Lower lobe of right lung (tissue), 2 donors: ENCODE measurements at places on chromosomes 2 and 18. TPM values are rescaled to one million over a fixed set of nuclear protein-coding genes. Genes with fewer than 3 reads are reported as not detected.
A peak's percentile ranks its signal among the peaks of the same experiment; 100 is the strongest.

MOGAT1 gene
- total RNA-seq: 3.2 TPM

FOXD4L1 gene
- 0.62 TPM for total RNA-seq

CAPG gene
- 555 TPM for total RNA-seq

DCC gene
- 4.5 TPM for total RNA-seq

NR4A2 gene
- 4.0 TPM for total RNA-seq

NOSTRIN gene
- total RNA-seq: 45.2 TPM

SPEG gene
- 6.5 TPM for total RNA-seq

VSNL1 gene
- total RNA-seq: 1.6 TPM

CD8A gene
- 5.5 TPM for total RNA-seq

CFAP53 gene
- total RNA-seq: 3.7 TPM

KLHL30 gene
- 0.71 TPM for total RNA-seq

ASB18 gene
- not detected for total RNA-seq

DNA sequence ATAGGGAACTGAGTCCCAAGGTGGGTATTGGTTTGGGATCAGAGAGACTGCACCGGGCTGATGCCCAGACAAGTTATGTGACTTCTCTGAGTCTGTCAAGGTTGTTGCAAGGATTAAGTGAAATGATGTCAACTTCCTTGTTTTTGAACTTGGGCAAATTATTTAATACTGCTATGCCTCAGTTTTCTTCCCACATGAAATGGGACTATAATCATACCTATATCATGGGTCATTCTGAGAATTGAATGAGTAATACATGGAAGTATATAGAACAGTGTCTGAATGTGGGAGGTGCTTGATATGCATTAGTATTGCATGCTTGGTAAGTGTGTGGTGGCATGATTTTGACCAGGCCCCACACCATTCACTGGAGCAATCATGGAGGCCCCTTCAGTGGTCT lies 99.0 kb downstream of the PRKCE start:
- DNase-seq: no peak

GRCh38 chr18:33697498-33697897 lies 119.5 kb downstream of the ASXL3 start:
- DNase-seq: no peak

DNA sequence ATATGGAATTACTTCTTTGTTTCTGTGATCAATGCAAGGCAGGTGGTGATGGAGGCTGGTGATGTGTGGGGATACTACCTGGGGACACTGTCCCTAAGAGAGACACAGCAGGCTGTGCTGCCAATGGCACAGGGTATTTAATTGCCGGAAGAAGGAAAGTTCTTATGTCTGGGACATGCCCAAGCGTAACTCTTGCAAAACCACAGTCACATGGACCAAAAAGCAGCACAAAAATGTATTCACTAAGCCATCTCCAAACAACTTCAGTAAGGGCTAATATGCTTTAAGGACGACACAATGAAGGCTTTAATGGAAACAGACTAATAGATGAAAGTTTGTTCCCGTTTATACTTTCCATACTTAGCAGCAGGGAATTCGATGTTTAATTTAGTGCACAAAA lies 49.7 kb upstream of the AP1S3 start:
- no peak for DNase-seq

GRCh38 chr2:176356251-176356650 lies 87.0 kb downstream of the MTX2 start:
- DNase-seq: no peak

GRCh38 chr2:128395196-128395595 lies 76.5 kb upstream of the HS6ST1 start:
- no peak for DNase-seq

- DNase-seq: no peak
Observed at GRCh38 chr18:66838340-66838987, 234.6 kb upstream of the CDH19 start.

GRCh38 chr18:48395646-48396045 lies 13.5 kb downstream of the ZBTB7C start:
- DNase-seq: no peak

DNA sequence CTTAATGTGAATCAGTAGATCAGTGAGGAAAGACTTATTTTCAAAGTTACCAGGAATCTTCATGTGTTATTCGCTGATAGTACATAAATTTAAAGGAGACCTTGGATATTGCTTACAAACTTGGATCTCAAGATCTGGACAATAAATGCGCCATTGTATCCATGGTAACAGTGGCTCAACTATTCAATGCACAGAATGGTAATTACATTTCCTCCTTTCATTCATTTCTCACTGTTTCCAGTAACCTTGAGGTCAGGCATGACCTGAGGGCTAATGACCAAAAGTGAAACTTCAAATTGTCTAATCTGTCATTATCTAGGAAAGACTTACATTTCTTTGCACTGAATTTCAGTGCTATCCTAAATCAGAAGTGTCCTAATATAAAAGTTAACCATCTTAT lies 8.1 kb downstream of the LRP2 start:
- no peak for DNase-seq

DNA sequence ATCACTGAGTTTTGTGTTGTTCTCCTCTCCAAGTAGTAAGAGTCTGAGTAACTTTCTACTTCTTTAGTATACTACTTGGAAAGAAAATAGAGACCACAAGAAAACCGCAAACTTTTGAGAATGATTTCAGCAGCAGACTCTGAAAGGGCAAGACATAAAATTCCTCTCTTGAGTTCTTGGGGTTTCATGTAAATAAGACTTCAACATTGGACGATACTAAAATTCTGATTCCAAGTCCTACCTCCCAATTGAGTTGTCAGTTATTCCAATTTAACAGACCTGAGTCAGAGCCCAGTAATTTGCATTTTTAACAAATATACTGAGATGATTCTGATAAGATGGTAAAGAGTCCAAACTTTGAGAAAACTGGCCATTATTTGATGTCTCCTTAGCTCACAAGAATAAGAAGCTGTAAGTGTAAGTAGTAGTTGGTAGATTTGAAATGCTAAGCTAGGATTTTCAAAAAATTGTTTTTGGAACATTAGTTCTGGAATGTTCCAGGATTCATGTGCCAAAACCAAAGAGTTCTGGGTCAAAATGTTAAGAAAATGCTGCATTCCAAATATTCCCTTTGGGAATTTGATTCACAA lies 261.6 kb upstream of the SPOPL start:
- no peak for DNase-seq

DNA sequence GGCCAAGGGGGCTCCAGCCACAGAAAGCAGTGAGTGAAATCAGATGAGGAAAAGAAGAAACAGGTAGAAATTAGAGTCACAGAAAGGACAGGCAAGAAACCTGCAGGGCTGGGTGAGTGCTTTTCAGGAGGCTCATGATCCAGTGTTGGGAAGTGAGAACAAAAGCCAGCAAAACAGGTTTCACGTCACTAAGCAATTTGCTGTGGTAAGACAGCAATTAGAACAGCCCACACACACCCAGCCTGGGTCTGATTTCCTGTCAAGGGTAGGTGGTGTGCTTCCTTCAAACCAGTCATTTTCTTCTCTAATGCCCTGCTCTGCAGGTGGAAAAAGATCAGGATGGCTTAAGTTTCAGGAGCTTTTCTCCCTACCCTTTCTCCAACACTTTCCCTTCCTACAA lies 52.9 kb upstream of the XDH start:
- no peak for DNase-seq

DNA sequence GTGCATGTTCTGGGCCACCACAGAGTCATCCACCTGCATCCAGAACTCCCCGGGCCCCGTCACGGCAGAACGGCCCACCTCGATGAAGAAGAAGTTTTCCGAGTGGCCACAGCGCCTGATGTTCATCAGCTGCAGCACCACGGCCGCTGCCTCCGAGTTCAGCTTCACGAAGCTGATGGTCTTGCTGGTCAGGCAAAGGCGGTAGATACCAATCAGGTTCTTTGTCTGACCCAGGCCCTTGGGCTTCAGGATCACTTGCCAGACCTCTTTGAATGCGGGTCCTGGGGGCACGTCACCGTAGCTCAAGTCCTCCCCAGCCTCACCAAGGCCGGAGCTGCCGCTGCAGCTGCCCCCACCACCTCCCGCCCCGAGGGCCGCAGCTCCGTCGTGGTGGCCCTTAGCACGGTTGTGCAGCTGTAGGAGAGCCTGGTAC lies 1.6 kb downstream of the IRS1 start:
- peak; percentile 45 for DNase-seq

GRCh38 chr2:47016172-47016913 lies 100.7 kb upstream of the MCFD2 start:
- peak; percentile 58 for DNase-seq

DNA sequence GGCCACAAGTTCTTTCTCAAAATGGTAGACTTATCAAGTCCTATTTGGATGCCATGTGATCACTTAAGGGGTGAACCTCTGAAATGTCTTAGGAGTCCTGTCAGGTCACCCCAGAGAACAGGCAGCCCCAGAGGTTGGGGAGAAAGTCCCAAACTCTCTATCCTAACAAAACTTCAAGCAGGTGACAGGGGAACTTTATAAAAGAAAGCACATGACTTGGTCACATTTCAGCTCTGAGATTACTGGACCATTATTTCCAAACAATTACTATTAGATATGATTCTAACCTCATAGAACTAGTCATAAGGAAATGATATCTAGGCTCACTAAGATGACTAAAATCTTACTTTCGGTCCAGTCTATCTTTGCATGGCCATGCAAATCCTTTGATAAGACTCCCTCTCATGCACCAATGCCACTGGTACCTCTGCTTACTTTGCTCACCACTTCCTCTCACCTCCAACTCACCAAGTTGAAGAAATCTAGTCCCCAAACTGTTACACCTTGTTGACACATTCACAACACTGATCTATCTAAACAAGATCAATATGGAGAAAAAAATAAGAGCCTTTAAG lies 107.0 kb downstream of the GALNT14 start:
- no peak for DNase-seq

DNA sequence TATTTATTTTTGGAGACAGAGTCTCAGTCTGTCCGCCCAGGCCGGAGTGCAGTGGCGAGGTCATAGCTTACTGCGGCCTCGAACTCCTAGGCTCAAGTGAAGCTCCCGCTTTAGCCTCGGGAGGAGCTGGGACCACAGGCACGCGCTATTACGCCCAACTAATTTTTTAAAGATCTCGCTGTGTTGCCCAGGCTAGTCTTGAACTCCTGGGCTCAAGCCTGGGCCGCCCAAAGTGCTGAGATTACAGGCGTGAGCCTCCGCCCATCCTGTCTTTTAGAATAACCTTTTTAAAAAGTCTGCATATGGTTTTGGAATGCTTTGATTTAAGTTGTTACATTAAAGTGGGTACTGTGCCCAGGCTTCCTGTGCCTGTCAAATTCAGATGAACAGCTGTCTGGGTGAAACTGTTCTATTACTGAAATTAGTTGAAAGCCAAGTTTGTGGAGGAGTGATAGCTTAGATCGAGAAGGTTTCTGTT lies 944 bp downstream of the RAB3GAP1 start:
- DNase-seq: peak; percentile 45

GRCh38 chr2:231185050-231185725 lies 13.2 kb upstream of the ARMC9 start:
- DNase-seq: no peak

DNA sequence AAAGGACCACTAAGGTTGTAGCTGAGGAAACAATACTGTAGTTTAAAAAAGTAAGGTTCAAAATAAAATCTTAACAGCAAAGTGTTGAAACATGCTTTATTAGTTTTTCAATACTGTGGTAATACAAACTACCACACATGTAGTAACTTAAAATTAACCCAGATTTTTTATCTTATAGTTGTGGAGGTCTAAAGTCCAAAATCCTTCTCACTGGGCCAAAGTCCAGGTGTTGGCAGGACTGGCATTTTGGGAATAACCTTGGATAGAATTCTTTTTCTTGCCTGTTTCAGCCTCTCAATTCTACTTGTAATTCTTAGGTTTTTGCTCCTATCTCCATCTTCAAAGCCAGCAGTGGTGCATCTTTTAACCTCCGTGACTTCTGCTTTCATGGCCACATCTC lies 942.0 kb downstream of the TSN start:
- DNase-seq: no peak

DNA sequence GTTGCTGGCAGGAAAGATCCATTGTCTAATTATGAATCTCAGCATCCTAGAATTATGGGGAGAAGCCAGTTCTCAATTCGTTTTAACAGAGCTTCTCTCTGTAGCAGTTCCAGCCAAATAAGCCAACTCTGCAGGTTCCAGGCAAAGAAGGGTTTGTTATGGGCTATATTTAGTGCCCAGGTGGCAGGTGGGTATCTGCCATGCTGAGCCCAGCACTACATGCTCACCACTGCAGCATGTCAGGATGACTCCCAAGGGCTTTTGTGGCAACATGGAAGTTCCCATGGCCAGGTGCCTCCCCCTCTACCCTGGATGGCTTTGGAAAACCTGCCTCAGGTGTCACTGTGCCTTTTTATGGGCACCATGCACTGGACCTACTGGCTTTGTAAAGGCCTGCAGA lies 137.7 kb upstream of the MSH6 start:
- no peak for DNase-seq

DNA sequence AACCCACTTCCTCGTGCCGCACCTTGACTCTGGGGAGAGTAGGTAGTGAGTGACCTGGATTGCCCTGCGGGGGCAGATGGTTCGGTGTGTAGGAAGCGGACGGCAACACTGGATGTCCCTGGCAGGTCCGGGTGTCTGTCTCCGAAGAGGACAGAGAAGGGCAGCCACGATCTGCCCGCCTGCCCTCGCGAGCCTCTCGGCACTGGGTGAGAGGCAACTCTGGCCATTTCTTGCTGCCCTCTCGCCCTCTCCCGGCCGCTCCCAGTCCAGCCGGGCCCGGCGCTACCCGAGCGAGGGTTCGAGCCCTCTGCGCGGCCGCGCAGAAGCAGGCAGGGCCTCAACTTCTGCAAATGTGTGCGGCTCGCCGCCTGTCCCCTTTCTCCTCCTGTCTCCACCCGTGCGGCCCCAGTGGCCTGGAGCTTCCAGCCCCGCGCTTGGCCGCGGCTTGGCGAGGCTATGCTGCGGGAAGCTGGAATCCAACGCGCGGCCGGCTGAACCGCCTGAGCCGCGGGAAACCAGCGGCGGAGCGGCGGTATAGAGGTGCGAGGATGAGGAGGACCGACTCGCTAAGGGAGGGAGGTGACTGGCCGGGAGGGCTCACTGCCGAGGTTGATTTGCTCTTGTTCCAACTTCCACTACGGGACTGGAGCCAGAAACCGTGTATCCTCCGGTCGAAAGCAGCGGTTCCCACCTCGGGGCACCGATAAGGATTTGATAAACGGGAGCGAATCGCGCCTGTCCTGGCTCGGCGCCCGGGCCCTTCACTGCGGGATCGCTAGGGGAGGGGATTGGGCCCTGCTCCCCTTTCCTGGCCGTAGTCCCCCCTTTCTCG lies 1.5 kb downstream of the EPAS1 start:
- peak; percentile 78 for DNase-seq

- DNase-seq: no peak
Observed at GRCh38 chr18:2535419-2535910, 35.8 kb downstream of the METTL4 start.

DNA sequence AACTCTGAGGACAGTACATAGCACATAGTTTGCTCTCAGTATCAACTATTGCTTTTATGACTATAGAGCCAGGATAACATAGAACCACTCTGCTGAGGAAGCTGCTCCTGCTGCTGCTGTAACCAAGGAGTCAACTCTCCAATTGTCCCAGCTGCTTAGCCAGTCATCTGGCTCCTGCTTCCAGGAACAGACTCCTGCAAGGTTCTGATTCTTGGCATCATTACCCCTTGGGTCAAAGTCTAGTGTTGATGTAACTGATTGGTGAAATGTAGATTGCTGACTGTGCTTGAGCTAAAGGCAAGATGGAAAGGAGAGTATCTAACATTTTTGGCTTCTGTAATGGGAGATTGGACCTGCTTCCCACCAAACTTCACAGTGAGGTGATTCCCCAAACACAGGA lies 261.9 kb upstream of the FSHR start:
- DNase-seq: no peak
